ENCODE measurements at places on chromosomes 1 and 21.

DNA sequence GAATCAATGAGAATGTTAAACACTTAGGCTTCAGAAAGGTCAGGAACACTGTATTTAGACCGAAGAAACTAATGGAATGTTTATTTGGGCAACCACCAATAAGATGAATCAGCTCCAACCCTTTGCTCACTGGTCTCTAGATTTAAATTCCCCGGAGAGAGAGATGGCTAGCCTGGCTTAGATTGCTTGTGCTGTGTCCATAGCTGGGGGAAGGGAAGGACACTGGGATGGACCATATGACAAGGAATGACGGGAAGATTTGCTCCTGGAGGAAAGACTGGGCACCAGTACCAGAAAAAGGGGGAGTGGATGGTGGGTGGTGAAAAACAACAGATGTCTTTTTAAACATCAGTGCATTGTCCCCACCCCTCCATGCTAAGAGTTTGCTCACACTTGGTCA lies 426.6 kb downstream of the DUSP10 start:
- DNase-seq, result no peak

DNA sequence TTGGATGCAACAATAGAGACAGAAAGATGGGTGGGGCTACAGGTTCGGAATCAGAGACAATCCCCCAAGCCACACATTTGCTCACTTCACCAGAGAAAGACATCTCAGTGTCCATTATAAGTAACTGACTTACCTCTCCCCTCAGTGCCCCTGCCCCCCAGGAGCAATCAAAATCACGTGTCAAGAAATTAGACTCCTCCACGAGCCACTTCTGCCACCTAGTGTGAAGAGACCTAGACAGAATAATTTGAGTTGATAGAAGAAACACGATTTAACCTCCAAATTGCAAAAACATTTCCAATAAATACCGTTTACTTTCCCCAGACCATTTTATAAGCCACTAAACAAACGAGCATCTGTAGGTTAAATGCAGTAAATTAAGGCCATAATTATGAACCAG lies 123.2 kb downstream of the SLC30A10 start:
- DNase-seq, result no peak

DNA sequence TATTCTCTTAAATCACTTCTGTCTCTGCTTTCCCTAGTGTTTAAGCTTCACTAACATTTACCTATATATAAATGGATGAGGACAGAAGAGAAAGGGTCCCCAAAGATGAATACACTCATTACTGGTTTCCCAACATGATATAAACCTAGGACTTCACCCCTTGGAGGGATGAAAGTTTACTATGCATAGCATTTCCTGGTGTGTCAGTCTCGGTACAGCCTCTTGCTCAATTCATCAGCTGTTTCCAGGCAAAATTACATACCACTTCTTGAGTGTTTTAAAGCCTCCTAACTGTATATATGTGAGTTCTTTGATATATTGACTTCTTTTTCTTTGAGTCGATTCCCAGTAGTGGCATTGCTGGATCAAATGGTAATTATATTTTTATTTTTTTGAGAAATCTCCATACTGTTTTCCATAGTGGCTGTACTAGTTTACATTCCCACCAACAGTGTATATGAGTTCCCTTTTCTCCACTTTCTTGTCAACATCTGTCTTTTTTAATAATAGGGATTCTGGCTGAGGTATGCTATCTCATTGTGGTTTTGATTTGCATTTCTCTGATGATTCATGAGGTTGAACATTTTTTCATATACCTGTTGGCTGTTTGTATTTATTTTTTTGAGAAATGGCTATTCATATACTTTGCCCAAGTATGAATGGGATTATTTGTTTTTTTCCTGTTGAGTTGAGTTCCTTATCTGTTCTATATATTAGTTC lies 259.3 kb upstream of the CACYBP start:
- no peak for DNase-seq

DNA sequence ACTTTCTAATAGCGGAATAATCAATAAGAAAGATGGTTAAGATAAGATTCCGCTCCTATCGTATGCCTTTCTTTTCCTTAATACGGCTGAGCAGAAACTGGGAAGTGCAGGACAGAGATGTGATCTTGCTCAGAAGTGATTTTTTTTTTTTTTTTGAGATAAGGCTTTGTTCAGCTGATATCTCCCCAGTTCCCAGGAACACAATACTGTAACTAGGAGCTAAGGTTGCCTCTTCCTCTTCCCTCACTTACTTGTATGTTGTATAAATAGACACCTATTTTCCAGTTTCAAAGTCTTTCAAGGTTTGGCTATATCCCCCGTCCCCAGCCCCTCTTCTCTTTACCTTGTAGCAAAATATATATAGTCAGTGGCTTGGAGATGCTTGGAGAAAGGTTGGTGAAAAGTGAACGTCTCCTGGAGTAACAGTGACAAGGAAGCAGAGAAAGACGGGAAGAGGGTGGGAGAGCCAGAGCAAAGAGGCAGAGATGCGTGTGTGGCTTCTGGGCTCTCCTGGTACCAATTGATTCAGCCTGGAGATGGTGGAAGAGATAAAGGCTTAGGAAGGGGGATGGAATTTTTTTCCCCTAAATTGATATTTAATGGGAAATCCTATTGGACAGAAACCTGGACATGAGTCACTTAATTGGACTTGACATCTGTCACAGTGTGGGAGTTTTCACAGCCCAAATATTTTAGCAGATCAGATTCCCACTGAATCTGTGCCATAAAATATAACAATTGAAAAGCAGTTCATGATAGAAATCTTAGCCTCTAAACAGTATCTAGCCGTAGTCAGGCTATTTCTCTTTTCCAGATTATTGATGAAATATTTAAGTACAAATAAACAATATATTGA lies at the start of gene NHLH2:
Gene NHLH2 (minus strand): TSS at position 522 of the 856 bp plus-strand sequence. CDS start 2,754 bp downstream, outside the sequence.
- no peak for DNase-seq

DNA sequence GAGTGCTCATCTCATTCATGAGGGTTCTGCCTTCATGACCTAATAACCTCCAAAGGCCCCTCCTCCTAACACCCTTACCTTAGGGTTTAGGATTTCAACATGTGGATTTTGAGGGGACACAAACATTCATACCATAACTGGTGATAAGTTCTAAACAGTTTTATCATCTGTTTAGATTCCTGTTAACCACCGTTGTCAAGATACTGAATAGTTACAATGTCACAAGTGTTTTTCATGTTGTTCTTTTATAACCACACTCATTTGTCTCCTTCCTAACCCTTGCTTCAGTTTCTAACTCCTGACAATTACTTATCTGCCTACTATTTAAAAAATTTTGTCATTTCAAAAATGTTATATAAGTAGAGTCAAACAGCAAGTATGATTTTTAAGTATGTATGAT lies 86.0 kb downstream of the NCAM2 start:
- DNase-seq, result no peak

DNA sequence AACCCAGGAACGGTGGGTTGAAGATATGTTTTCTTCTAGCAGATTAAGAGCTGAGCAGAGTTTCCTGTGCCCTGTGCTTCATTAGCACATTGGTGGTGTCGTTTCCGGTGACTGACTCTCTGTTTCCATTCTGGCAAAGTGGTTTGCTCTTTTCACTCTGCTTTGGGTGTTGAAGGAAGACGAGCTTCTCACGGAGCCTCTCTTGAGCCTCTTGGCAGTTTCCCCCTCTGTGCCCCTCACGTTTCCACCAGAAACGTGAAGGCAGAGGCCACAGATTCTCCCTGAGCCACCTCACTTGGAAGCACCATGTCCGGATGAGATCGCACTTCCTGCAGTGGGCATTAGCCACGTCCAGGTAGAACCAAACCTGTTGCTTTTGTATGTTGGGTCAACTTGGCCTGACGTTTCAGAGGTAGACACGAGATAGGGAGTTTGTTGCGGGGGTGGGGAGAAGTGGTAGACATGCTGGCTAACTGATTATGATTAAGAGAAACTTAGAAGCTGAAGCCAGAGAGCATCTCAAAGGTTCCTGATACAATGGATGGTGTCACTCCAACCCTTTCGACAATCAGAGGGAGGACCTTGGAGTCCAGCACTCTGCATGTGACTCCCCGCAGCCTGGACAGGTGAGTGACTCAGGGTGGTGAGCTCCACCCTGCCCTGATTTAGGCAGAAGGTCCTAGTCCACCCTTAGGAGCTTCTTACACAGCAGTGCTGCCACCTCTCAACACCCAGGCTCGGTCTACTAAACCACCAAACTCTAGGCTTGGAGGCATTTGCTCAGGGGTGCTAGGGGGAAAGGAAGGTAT lies at the start of gene LAX1:
Gene LAX1 (plus strand): TSS at position 155 of the 809 bp plus-strand sequence. CDS start 383 bp downstream, at position 538.
- DNase-seq, result no peak

DNA sequence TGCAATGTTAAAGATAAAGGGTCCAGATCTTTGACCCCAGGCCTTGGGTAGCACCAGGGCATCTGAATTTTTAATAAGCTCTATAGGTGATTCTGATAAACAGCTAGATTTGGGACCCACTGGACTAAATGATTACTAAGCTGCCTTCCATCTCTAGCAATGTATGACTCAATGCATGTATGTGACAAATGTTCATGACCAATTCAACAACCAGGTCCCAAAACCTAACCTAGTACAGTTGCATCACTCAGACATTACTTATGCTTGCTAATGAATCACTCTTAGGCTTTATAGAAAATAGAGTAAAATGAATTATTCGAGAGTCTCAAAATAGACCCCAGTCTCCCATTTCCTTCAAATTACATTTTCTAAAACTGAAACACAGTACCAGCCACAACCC lies 35.5 kb downstream of the RCAN1 start:
- DNase-seq, result peak; percentile 39

DNA sequence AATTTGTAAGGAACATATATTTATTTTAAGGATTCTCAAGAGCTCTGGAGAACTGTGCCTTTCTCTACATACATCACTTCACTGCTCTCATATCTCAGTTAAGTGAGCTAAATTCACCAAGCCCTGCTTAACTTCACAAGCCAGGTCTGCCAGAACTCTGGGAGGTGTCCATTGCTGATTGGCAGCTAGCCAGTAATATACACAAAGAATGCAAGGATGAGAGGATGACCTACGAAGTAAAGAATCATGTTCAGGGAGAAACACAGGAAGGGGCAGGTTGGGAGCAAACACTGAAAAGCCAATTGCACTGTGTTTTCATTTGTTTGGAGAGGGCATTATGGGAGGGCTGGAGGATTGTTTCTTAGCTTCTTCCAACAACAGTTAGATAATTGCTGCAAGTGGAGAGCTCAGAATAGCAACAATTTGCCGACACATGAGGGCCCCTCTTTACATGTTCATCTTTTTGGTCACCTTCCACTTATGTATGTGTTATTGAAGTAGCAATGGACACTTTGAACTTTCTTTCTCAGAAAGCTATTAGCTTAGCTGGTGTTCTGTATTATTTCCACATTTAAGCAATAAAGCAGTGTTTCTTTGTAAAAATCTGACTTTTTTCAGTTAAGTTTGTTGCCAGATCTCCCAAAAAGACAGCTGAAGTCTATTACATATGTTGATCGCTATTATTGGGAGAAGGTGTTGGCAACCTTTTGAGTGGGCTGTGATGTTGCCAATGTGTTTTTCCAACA lies 254.8 kb downstream of the LTN1 start:
- DNase-seq, result peak; percentile 20

GRCh38 chr1:17627239-17628052 lies 87.9 kb downstream of the ARHGEF10L start:
- no peak for DNase-seq

All from RWPE1 (cell line).